HS-5 (cell line): ENCODE measurements at places on chromosomes 16 and 17.

DNA sequence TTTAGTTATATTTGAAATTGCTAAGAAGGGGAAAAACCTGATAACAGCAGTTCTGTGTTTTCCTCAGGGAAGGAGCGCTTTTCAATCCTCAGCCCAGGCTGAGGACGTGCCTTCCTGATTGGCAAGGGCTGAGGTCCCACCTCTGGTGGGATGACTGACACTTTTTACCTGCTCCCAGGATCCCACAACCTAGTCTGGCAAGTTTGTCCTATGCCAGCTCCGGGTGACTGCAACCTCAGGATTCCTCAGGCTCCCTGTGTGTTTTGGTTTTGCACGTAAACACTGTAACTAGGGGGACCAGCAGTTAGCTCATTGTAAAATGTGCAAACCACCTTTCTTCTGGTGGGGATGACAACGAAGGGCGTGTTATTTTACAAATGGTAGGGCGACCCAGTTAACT is 7.5 kb downstream of the MARCHF10 start:
- no peak for DNase-seq

DNA sequence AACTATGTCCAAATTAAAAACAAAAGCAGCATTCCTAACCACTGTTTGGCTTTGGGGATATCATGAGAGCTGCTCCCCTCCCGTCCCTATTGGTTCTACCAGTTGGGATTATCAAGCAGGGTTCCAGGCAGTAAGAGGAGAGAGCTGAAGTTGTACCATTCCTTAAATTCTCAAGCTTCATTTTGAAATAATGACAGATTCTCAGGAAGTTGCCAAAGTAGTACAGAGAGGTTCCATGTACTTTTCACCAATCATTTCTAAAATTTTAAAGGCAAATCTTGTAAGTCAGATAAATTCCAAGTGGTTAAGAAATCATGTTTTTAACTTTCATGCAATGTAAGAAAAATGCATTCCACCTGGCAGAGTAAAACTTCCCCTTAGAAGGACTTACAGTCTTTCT is 36.9 kb downstream of the TEX2 start:
- no peak for DNase-seq

DNA sequence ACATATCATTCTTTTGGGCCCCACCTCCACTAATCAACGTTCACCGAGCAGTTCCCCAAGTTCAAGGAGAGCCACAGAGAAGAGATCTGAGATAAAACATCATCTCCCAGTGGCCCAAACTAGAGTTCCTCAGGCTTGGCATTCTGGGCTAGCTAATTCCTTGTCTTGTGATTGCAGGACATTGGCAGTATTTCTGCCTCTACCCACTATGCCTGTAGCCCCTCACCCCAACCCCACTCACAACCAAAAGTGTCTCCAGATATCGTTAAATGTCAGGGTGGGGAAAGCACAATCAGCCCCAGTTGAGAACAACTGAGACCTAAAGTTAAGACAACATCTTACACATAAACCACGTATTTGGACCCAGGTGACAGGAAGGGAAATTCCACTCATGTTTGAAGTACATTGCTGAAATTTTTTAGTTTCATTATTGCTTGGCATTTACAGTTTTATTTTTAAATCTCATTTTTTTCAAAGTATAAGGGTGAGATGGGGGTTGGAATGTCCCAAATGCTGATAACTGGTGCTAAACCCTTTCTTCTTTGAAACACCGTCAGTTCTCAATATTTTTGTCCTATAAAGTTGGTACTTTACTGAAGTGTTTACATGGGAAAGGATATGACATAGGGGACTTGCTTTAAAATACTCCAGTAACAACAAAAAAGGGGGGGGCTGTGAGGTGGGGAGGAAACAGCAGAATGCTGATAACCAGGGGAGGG is 13.6 kb downstream of the ZC3H7A start:
- no peak for DNase-seq

GRCh38 chr17:52178012-52178411 is 19.5 kb upstream of the CA10 start:
- DNase-seq, result no peak

DNA sequence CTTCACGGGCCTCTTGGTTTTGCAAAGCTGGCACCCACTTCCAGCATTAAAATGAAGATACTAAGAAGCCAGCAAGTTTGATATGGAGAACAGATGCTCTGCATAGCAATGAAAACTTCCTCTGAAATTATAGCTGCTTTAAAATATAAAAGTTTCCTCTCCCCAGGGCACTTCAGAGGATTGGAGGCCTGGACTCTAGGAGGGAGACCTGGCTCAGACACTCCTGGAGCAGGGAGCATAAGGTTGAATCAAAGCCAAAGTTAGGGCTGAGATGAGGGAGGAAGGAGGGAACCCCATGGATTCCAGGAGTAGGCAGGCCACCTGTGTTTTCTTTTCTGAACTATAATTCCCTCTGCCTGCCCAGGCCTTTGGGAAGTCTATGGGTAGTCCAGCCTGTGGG is 176.0 kb upstream of the RPL38 start:
- DNase-seq, result no peak

DNA sequence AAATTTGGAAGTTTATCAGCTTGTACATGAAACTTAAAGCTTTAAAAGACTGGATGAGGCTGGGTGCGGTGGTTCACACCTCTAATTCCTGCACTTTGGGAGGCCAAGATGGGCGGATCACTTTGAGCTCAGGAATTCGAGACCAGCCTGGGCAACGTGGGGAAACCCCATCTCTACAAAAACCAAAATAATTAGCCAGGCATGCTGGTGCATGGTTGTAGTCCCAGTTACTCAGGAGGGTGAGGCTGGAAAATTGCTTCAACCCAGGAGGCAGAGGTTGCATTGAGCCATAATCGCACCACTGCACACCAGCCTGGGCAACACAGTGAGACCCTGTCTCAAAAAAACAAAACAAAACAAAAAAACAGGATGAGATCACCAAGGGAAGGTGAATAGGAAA is 209.5 kb downstream of the AATF start:
- no peak for DNase-seq

DNA sequence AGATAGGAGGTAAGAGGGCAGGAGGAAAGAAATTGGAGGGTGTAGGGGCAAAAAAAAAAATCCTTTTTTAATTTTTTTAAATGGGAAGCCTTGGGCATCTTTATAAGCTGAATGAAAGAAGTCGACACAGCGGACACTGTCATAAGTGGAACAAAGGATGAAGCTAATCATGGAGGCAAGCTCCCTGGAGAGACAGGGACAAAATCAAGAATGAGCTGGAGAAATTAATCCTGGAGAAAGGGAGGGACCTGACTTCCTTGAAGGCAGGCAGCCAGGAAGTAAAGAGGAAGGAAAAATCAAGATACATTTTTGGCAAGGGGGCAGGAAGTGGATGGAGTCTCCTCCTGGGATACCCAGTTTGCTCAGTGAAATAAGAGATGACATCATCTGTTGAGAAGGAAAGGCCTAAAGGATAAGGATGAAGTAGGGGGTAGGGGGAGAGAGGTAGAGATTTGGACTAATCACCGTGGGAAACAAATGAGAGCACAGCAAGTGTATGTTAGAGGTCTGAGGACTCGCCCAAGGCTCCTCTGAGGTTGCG is 179.3 kb downstream of the SLC39A11 start:
- DNase-seq, result no peak

DNA sequence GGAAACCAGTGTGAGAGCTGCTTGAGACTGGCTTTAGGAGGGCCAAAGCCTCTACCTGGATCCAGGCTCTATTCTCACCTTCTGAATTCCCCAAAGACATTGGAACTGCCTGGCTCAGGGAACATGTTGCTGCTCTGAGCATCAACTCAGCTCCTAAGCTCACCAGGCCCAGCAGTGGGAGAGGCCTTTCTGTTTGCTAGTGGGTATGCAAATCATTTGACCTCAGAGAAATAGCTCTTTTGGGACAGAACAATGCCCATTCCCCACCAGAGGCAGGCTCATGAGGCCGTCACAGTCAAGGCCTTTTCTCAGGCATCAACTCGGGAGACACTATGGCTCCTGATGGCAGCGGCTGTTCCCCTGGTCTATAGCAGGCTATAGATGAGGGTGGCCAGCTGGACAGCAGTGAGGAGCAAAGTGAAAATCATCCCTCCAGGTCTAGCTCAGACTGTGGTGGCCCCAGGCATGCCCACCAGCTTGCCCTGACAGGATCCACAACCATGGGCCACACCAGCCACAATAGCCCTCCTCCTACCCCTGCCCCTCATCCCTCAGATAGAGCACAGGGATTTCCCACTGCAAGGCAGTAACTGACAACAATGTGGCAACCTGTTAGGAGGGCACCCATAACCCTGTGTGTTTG is 30.4 kb upstream of the GFOD2 start:
- no peak for DNase-seq

GRCh38 chr16:19066988-19067348 is 446 bp upstream of the COQ7 start:
- DNase-seq, result no peak

DNA sequence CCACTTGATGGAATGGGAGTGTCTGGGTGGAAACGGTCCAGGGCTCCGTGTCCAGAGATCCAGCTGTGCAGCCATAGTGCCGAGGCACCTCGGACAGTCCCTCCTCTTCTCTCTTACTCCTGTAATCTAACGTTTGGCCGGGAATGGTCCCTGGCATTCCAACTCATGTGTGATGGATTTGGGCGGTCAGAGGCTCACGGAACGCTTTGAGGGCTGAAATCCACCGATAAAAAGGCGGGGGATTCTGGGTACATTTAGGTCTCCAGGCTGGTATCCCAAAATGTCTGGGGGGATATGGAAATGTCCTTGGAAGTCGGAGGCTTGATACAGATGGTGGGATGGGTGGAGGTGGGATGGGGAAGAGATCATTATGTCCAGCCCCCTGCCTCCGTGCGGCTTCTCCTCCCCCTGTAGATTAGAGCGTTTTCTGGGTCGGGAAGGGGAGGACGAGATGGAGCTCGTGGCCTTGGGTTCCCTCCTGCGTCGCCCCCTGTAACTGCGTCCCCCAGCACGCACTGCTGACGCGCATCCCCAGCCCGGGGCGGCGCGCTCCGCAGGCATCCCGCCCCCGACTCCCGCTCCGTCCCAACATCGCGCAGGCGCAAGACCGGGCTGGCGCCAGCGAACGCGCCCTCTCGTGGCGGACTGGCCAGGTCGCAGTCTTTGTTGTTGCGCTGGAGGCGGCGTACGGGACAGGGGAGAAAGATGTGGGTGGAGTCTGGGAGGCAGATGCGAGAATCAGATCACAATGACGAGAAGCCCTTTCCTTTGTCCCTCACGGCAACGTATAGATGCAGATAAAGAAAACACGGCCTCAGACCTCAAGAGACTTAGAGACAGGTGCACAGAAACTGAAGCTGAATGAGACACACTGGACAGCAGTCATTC is 4.5 kb upstream of the SGCA start:
- peak; percentile 68 for DNase-seq

GRCh38 chr17:74011966-74012365 is 191.5 kb upstream of the RPL38 start:
- no peak for DNase-seq

DNA sequence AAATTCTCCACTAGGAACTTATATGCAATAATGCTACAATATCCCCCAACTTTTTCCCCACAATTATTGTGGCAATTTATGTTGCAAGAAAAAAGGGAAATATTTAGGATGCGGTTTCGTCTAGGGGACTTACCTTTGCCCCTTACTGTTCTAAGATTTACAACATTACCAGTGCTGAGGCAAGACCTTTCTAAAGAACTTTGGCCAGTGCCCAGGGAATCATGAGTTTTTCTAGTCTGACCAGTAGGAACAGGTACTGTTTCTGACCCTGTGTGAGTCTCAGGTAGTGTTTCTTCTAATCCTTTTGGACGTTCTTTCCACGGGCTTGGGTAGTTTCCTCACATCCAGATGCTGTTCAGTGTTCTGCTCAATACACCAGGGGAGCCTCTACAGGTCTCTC is 373.7 kb downstream of the HAPSTR1 start:
- DNase-seq, result no peak

DNA sequence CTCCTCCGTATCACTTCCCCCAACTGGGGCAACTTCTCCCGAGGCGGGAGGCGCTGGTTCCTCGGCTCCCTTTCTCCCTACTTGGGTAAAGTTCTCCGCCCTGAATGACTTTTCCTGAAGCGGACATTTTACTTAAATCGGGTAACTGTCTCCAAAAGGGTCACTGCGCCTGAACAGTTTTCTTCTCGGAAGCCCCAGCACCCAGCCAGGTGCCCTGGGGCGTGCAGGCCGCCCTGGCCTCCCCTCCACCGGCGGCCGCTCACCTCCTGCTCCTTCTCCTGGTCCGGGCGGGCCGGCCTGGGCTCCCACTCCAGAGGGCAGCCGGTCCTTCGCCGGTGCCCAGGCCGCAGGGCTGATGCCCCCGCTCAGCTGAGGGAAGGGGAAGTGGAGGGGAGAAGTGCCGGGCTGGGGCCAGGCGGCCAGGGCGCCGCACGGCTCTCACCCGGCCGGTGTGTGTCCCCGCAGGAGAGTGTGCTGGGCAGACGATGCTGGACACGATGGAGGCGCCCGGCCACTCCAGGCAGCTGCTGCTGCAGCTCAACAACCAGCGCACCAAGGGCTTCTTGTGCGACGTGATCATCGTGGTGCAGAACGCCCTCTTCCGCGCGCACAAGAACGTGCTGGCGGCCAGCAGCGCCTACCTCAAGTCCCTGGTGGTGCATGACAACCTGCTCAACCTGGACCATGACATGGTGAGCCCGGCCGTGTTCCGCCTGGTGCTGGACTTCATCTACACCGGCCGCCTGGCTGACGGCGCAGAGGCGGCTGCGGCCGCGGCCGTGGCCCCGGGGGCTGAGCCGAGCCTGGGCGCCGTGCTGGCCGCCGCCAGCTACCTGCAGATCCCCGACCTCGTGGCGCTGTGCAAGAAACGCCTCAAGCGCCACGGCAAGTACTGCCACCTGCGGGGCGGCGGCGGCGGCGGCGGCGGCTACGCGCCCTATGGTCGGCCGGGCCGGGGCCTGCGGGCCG is 1.6 kb downstream of the HIC1 start:
- DNase-seq, result no peak

- no peak for DNase-seq
These were observed 5.5 kb upstream of the EPX start for GRCh38 chr17:58187063-58187462.

- DNase-seq, result no peak
These were observed 62.4 kb downstream of the STH start for GRCh38 chr17:46061435-46061834.

DNA sequence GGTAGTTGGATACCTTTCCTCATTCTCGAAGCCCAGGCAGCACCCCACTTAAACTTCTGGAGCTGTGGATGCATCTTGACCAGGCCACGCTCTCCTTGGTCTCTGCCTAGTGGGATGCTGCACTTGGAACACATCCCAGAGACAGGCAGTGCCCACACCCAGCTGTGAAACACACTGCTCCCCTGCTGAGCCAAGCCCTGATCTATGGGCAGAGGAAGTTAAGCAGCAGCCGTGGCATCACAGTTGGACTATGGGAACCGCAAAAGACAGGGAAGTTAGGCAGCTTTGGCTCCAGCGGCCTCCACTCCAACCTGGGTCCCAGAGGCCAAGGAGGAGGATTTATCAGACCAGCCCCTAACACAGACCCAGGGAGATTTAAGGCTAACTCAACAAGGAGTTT is 284.8 kb upstream of the CCL2 start:
- DNase-seq, result no peak

DNA sequence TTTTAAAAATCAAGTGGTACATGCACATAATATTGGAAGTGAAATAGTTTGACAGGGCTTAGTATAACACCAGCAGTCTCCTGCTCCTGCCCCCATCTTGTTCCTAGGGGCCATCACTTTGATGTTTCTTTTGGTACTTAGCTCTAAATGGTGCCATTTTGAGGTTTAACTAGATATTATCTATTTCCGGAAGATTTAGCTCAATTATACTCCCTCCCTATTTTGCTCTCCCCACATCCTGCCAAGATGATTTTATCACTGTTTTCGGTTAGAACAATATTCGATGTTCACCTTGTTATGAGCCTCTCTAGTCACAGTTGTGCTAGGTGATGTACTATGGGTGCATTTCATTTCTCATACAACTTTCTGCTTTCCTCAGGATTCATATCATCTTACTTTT is 20.0 kb upstream of the SLC35G3 start:
- DNase-seq, result no peak

- DNase-seq, result no peak
These were observed 836 bp upstream of the MMP15 start for GRCh38 chr16:58024486-58025350.
